ENCODE measurements at places on chromosomes 16 and 17. TPM values are rescaled to one million over a fixed set of nuclear protein-coding genes. Genes with fewer than 3 reads are reported as not detected.

- no peak overlapping the region for H3K27ac ChIP-seq
- peaks cover 21% of the 10 kb centered on the region for H3K36me3 ChIP-seq
- H3K27me3 ChIP-seq = no peaks in the 10 kb centered on the region
- DNase-seq = no peak
- H3K4me3 ChIP-seq = no peak overlapping the region
These were observed 8.2 kb downstream of the ZNF689 start for GRCh38 chr16:30601966-30602365.

DNA sequence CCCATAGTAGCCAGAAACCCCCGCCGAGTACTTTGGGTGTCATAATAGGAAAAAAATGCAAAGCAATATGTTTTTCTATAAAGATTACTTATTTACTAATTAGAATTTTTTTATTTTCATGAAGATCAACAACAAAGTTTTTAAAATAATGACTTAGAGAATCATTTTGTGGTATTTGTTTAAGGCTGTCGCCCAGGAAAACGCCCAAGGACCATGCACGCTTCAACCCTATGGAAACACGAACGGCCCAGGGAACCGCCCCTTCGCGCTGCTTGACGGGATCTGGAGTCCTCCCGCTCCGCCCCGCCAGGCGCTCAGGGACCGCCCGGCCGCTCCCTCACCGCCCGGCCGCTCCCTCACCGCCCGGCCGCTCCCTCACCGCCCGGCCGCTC, 408 bp upstream of the KPNA2 start:
- no peak for DNase-seq
- peaks cover 12% of the 10 kb centered on the region for H3K27me3 ChIP-seq
- peak overlapping the region; percentile 88 for H3K27ac ChIP-seq
- no peaks in the 10 kb centered on the region for H3K36me3 ChIP-seq
- H3K4me3 ChIP-seq = peak overlapping the region; percentile 86

GRCh38 chr17:39144416-39144840, 7.0 kb downstream of the PLXDC1 start:
- no peak overlapping the region for H3K27ac ChIP-seq
- peaks cover 5% of the 10 kb centered on the region for H3K27me3 ChIP-seq
- H3K4me3 ChIP-seq = no peak overlapping the region
- H3K36me3 ChIP-seq = no peaks in the 10 kb centered on the region
- no peak for DNase-seq
- H3K4me1 ChIP-seq = peaks cover 10% of the 10 kb centered on the region

DNA sequence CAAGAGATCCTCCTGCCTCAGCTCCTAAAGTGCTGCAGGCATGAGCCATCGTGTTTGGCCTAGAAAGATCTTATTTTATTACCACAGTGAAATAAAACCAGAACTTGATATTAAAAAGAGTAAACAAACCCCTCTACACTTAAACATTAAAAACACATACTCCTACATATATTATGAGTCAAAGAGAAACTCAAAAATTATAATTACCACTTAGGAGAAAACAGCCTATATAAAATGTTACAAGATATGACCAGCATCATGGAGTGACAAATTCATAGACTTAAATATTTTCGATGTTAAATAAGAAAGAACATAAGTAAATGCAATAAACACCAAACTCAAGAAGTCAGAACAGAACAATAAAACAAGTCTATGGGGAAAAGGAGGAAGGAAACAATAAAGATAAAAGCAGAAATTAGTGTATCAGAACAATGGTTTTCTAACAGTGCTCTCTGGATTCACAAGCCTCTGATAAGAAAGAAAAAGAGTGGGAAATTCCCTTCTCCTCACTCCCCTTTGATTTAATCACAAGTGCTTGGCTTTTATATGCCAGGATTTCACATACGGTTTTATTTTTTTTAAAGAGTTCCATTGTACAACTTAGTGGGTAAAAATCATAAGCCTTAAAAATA, 23.0 kb downstream of the SKAP1 start:
- H3K4me3 ChIP-seq = no peak overlapping the region
- peaks cover 23% of the 10 kb centered on the region for H3K36me3 ChIP-seq
- no peak for DNase-seq
- H3K27me3 ChIP-seq = peaks cover 3% of the 10 kb centered on the region

GRCh38 chr17:6969323-6969726, 26.5 kb upstream of the ALOX12 start:
- no peak overlapping the region for H3K4me3 ChIP-seq
- H3K36me3 ChIP-seq = no peaks in the 10 kb centered on the region
- no peak for DNase-seq

Gene KRTAP4-4
- polyA plus RNA-seq = not detected

GRCh38 chr17:48543854-48544348, 1.0 kb downstream of the HOXB2 start:
- H3K4me1 ChIP-seq = peaks cover 80% of the 10 kb centered on the region
- peaks cover 24% of the 10 kb centered on the region for H3K27me3 ChIP-seq
- H3K36me3 ChIP-seq = no peaks in the 10 kb centered on the region
- peak overlapping the region; percentile 96 for H3K27ac ChIP-seq
- DNase-seq = no peak

Gene ABCA8
- not detected for polyA plus RNA-seq

Data from immature natural killer cell (primary cell).